Activated naive CD4-positive, alpha-beta T cell (primary cell): ENCODE measurements at places on chromosomes 5 and 9.

GRCh38 chr9:130638284-130639123 is 25.9 kb upstream of the PRDM12 start:
- DNase-seq = no peak

DNA sequence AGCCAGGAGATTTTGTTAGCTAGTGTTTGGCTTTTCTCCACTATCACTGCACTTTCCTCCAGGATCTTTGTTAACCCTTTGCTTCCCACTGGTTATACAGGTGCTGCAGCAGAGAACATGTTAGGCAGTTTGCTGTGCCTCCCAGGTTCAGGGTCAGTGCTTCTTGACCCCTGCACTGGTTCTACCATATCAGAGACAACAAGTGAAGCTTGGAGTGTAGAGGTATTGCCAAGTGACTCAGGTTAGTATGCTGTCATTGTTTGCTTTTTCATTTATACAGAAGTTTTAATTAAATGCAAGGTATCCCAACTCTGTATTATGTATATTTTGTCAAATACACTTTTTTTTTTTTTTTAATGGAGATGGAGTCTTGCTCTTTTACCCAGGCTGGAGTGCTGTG is 68.4 kb downstream of the GAPVD1 start:
- DNase-seq = no peak

DNA sequence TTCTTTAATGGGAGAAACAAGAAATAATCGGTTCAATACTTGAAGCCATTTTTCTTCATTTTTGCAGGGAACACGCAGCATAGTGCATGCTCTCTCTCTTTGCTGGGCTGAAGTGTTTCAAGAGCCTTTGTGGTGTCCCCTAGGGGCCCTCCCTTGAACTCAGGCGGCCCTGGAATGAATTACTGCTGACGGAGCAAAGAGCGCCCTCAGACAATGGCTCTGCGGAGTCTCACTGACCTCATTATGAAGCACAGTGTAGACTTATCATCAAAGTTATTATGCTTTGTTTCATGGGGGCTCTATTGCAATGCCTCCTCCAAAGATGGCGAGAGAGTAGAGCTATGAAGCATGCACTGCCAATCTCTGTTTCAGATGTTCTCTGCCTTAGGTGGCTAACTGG is 64.8 kb upstream of the ADCY2 start:
- no peak for DNase-seq

DNA sequence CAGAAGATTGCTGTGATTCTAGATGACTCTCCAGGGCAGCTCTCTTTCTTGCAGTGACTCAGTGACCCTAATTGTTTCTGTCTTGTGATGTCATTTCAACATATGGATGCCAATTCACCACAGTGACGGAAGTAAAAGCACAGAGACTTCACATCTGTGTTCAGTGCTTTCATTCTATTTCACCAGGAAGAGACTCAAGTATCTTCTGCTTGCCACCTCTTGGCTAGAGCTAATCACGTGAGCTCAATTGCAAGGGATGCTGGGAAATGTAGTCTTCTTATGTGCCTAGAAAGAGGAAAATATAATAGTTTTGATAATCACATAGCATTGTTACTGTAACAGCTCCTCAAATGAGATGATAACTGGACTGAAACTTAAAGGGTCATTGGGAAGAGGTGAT is 453.3 kb upstream of the KLF4 start:
- no peak for DNase-seq

GRCh38 chr5:73433982-73434342 is 14.6 kb downstream of the FOXD1 start:
- no peak for DNase-seq

DNA sequence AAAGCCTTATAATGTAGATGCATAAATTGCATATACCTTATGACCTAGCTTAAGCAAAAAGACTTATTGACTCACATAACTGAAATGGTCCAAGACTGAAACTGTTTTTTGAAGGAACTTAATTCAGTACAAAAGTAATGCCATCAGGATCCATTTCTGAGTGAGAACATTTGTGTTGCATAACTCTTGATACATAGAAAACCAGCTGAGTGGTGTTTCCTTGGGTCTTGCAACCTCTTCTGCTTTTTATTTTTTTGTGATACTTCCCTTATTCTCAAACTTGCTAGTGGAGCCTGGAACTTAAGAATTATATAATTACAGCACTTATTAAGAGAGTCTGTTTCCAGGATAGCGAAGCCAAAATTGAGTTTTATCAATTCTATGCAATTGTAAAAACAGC is 272.0 kb downstream of the MAN2A1 start:
- no peak for DNase-seq

DNA sequence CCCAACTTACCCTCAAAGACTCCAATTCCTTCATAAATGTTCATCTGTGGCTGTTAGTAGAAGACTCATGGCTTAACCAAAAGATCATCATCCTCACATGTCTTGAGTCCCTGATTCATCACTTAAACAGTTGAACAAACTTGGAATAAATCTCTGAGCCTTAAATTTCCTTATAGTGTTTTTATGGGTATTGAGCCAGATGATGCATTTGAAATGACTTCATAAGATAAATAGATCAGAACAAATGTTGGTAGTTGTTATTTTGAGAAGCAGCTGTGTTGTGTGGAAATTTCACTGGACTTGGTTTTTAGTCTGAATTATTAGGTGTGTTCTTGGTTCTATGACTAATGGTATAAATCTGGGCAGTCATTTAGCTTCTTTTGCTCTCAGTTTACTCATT is 236.2 kb downstream of the NNT start:
- no peak for DNase-seq
